ENCODE measurements at places on chromosomes 12 and 14. TPM values are rescaled to one million over a fixed set of nuclear protein-coding genes. Genes with fewer than 3 reads are reported as not detected.

GRCh38 chr12:47236109-47236714, 156.5 kb upstream of the AMIGO2 start:
- no peak for DNase-seq

DNA sequence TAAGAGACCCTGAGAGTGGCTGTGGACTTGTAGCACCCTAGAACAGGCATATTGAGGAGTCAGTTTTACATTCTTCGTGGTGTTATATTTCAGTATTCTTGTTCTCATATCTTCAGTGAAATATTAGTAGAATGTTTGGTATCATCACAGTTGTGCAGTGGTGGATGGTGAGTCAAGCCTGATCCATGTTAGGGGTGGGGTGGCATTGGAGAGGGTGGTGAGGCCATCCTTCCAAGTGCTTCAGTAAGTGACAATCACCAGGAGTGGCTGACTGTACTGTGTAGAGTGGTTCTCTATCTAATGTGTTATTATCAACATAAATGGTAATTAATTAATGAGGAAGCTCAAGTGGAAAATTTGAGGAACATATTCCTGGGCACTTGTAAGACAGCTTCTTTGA, 197.7 kb upstream of the SLC16A7 start:
- DNase-seq = no peak

The LRCOL1 gene
- 0.54 TPM for total RNA-seq

- DNase-seq = no peak
Observed at GRCh38 chr14:75861161-75861621, 120.6 kb downstream of the TGFB3 start.

The NELL2 gene
- total RNA-seq = under 0.01 TPM

DNA sequence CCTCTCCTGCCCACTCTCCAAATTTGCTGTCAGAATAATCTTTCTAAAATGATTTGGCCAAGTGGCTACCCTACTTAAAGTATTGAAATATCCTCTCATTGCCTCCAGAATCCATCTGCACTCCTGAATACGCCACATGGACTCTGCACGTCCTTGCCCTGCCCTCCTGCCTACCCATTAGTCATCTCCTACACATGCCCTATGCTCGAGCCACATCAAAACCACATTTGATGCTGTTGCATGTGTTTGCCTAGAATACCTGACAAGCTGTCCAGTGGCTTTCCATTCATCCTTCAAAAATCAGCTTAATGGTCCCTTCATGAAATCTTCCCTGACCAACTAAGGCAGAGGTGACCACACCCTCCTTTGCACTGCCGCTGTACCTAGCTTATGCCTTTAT, 17.0 kb downstream of the VCPKMT start:
- no peak for DNase-seq

The FAIM2 gene
- total RNA-seq = under 0.01 TPM

- no peak for DNase-seq
Observed at GRCh38 chr12:4416276-4416675, 29.3 kb downstream of the FGF6 start.
